ENCODE measurements at places on chromosomes 3 and 15.
A peak's percentile ranks its signal among the peaks of the same experiment; 100 is the strongest.

DNA sequence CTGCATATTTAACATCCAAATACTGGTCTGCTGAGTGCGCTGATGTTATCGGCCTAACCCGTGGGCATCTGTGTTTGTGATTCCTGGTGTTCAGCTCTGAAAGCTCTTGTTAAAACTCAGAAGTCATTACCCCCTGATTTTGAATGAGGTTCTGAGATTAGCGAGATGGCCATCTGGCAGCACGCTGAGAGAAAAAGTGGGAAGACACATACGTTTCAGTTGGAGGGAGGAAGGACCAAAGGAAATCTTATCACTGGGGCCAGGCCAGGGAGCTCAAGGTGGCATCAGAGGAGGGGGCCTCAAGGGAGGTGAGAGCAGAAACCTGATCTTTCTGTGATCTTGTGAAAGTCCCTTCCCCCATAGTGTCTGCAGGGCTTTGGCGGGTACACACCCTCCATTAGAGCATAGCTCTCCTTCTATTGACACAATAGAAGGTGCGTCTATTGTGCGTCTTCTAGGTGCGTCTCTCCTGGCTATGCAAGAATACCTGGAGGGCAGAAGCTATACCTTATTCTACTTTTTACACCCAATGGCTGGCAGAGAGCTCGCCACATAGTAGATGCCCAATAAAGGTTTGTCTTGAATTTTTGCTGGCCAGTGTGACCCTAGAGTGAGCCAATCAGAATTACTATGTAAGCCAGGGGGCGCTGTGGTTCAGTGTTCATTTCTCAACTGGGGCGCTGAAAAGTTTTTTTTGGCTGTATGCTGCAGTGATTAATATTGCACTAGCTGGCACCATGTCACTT is 182.4 kb downstream of the SHQ1 start:
- DNase-seq: peak; percentile 33

DNA sequence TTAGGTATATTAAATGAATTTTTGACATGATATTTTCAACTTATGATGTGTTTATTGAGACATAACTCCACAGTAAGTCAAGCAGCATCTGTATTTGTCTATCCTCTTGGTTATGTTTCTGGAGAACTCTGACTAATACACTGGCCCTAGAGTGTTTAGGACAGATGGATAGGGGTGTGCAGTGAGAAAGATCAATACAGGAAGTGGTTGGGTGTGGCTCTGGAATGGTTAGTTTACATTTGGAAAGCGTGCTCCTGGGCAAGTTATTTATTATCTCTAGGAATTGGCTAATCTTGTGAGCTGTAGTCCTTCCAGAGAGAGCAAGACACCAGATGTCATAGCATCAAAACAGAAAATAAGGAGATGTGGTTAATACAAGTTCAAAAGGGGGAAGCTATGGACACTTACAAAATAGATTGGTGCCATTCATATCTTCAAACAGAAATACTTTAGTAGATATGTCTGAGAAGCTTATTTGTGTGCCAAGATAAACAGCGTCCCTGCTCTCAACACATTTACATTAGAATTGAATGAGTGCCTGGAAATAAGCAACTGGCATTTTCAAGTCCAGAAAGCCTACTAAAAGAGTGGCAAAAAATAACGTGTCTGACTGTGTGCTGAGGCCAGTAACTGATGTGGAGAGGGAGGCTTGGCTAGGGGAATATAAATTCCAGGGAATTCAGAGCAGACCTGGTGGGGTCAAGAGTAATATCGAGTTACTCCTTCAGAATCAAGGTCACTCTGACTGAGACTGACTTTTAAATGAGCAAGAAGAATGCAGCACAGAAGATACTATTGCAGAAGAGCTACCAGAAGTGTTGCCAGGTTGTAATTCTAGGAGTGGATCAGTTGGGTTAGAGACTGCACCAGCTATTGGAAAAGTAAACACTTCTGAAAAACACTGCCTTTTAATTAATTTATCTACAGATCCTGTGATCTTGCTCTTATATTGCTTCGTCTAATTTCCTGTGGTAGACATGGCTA is 33.4 kb upstream of the PLAAT1 start:
- no peak for DNase-seq

DNA sequence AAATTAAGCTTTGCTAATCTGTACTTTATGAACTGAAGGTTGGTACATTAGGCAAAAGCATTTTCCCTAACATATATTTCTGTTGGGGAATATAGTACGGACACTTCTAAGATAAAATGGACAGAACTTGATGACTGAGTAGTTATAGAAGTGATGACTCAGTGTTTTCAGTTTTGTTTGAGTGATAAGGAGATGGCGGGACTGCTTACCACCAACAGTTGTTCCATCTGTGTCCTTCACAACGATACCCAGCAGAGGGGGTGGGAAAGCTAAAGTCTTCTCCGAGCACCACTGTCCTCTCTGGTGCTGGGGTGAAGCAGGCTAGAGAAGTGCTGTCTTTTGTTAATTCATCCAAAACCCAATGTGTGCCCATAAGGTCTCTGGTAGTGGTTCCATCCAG is 195.8 kb downstream of the CD47 start:
- DNase-seq: no peak

GRCh38 chr3:146166415-146166821 is 5.4 kb upstream of the PLOD2 start:
- DNase-seq: no peak

DNA sequence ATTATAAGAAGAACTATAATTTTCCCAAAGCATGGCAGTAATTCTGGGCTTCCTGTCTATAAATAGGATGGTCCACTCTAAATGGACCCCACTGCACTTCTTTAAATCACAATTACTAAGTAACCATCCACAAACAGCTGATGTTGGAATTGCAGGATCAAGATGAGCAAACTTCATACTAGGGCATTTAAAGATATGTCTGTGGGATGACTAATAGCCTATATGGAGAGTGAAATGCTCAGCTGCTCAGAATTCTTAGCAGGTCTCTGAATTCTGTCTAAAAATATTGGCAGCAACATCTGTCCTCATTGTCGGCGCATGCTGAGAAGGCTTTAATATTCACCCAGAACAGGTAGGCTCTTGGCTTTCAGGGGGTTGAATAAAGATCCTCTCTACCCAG is 140.4 kb downstream of the SATB1 start:
- no peak for DNase-seq

- no peak for DNase-seq
Measured at GRCh38 chr3:116033516-116033915, 410.2 kb downstream of the GAP43 start.

DNA sequence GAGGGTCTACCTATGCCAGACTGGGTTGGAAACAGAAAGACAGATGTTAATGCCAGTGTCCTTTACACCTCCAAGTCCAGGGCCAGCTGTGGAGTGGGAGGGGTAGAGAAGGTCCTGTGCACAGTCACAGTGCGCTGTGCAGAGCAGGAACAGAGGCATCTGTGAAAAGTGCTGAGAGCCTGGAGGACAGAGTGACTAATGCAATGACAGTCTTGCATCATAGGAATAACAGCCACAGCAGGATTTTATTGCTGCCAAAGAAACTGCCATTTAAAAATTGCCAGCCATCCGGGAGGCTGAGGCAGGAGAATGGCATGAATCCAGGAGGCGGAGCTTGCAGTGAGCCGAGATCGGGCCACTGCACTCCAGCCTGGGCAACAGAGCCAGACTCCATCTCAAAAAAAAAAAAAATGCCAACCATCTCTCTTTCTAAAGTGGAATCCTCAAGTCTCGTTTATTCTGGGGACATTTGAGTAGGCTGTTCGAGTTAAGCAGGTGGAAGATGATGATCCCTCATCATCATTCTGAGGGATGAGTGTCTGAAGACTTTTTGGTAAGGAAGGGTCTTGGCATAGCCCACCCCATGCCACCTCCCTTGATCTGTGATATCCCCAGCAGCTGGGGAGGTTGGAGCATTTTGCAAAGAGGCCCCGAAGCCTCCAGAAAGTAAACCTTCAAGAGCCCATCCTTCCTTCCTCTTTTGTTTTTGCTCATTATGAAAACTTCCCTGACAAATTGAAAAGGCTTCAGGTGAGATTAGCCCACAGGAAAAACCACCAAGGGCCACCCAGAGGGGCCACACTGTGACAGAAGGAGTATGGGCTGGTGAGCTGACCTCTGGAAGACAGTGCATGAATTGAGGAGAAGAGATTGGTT is 7.7 kb downstream of the CCR2 start:
- DNase-seq: no peak

DNA sequence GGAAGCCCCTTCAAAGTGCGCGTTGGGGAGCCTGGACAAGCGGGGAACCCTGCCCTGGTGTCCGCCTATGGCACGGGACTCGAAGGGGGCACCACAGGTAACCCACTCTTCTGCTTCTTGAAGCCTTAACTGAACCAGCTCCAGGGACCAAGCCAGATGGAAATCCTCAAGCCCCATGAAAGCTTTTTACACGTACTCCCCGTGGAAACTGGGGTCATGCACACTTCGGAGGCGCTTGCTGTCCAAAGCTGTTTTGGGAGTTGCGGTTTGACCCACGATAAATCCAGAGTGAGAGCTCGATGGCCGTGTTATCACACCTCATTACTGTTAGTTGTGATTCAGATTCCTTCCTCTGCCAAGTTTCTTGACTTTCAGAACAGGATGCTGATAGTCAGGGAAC is 47.5 kb downstream of the DNASE1L3 start:
- no peak for DNase-seq

DNA sequence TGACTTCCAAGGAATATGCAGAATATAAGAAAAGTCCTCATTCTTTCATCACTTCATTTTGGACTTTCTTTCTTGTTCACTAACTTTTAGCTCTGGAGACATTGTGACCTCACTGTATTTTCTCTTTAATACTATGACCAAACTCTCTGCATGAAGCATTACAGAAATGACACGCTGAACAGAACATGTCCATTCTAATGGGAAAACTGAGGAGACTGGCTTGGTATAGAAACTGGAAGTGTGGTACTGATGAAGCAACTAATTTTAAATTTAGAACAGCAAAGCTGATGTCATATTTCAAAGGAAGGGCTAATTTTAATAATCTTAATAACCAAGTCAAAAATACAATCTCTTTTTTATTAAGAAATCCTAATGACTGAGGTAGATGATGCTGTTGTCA is 4.7 kb downstream of the DPH3 start:
- DNase-seq: no peak

GRCh38 chr3:120163026-120163425 is 68.8 kb upstream of the GSK3B start:
- DNase-seq: no peak

- DNase-seq: no peak
Measured at GRCh38 chr15:77769700-77770099, 137.0 kb upstream of the LINGO1 start.

DNA sequence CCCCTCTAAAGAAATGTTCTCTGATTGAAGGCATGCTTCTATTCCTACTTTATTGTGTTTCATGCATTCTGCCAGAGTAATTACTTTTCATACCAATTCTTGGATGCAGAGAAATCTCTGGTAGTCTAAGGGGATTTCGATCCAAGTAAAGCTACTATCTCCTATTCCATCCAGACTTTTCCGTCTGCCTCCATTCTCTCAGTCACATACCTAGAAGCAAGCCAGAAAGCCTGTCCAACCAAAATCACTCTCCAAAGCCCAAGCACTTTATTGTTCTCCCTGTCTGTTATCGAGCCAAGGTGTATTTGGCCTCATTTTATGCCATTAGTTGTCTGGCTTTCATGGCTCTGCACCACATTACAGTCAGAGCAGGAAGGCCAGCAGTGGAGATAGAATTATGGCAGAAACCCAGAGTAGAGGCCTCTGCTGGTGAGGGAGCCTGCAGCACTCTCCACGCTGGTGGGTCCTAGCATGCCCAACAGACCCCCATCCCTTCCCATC is 95.9 kb downstream of the SLC49A4 start:
- no peak for DNase-seq

- no peak for DNase-seq
Measured at GRCh38 chr3:62169906-62170660, 203.3 kb downstream of the FEZF2 start.

DNA sequence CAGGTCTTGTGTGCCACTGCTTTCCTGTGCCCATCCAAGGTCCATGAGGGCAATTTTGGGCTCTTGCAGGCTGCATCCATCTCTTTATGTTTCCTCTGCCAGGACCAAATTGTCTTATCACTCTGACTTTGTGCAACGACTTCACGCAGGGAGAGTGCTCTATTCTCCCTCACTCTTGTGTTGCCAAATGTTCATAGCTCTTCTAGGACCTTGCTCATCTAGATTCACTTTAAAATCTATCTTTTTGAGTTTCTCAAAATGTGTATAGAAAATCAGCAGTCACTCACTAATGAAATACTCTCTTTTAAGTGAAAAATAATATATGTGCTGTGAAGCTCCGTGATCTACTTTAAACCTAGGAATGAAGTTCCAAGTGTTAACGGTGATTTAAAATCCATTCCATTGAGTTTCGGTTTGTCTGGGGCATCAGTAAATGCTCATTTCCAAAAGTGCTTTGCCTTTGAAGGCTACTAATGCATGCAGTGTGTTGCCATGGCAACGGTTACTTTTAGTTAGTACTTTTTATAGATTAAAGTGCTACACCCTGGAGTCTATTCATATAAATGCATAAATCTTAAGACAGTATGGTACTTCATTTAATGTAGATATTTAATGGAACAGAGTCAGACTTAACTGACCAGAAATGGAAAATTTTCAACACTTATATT is 46.6 kb upstream of the GOLGA8J start:
- DNase-seq: no peak

DNA sequence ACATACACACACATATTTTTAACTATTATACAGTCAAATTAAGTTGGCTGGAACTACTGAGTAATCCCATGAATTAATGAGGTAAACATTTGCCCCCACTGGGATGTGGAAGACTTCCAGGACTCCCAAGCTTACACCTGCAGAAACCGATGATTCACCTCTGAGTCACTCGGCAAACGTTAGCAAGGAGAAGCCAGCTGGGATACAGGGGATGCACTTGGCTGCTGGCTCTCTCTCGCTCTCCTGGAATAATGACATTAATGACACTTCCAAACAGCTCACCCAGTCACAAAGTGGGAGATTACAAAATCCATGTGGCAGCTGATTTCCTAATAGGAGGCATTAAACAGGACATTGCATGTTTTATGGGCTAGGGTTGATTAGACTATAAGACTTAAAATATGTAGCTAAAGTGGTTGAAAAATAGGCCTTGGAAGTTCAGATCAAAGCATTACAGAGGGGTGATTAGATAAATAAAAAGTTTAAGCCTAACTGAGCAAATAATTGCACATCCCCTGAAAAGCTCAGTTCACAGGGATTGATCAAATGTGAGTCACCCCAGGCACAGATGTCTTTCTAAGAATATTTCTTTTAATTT is 500.9 kb downstream of the SOX2 start:
- DNase-seq: no peak

DNA sequence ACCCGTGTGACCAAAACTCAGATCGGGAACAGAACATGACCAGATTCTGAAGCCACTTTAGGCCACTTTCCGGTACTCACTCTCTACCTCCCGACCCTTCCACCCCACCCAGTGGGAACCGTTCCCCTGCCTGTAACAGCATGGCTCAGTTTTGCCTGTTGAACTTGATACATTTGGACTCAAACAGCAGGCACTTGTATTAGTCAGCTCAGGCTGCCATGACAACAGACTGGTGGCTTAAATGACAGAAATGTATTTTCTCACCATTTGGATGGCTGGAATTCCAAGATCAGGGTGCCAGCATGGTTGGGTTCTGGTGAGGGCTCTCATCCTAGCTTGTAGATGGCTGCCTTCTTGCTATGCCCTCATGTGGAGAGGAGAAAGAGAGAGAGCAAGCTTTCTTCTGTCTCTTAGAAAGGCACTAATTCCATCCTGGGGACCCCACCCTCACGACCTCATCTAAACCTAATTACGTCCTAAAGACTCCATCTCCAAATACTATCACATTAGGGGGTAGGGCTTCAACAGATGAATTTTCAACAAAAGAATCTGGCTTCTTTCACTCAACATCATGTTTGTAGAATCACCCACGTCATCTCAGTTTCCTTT is 9.3 kb upstream of the SSUH2 start:
- no peak for DNase-seq

Data from stimulated activated CD8-positive, alpha-beta memory T cell treated with anti-CD3 and anti-CD28 coated beads, Interleukin-4, amount 100 ng/mL, for 1 hour (primary cell).